CD4-positive, alpha-beta T cell treated with Interleukin-17A for 4 hours (primary cell): ENCODE measurements at places on chromosomes 4 and X.

DNA sequence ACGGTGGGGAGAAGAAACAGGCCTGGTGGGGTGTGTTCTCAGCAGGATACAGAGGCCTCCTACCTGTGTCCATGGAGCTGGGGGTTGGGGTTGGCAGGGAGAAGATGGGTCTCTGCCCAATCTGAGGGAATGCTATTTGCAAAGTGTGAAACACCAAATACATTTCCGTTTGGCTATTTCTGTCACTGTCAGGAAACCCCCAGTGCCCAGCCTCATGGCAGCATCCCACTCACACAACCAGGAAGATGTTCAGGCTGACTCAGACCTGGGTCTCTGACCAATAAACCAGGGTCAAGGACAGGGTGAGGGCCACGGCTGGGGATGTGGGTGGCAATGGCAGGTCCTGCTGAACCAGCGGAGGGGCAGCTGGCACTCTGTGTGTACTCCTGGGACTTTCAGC lies 41.3 kb downstream of the BCOR start:
- no peak for DNase-seq

DNA sequence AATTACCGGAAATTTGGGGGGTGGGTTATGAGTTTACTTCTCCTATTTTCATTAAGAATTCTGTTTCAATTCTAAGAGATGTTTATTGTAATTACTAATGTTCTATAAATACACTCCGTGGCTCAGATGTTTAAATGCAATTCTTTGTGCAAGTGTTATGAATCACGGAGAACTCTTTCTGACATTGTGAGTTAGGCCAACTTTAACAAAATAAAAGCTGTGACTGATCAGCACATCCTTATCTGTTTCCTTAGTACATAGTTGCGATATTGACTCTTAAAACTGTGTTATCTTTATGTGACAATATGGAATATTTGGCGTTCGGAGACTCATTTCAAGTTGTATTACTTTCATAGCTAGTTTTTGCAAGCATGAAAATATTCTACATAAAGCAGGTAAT lies 902 bp downstream of the KLHL4 start:
- DNase-seq, result no peak

DNA sequence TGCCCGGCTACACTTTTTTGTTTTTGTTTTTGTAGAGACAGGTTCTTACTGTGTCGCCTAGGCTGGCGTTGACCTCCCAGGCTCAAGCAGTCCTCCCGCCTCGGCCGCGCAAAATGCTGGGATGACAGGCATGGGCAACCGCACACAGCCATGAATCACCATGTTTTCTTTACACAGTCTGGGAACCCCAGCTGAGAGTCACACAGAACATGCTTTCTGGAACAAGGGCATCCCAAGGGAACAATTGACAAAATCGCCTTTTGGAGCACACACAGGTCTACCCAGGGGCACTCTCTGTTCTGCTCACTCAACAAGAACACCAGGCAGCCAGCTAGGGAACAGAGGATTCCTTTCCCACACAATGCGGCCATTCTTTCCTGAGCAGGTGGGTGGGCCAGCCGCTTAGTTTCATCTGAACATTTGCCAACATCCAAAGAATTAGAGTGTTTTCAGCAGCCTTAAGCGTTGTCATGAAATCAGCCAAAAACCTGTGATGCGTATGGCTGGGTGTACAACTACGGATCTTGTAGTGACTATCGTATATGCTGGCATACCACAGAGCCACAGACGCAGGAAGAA lies 15.7 kb downstream of the PRKX start:
- DNase-seq, result no peak

- DNase-seq, result no peak
Observed at GRCh38 chr4:25065431-25065858, 34.7 kb upstream of the LGI2 start.

DNA sequence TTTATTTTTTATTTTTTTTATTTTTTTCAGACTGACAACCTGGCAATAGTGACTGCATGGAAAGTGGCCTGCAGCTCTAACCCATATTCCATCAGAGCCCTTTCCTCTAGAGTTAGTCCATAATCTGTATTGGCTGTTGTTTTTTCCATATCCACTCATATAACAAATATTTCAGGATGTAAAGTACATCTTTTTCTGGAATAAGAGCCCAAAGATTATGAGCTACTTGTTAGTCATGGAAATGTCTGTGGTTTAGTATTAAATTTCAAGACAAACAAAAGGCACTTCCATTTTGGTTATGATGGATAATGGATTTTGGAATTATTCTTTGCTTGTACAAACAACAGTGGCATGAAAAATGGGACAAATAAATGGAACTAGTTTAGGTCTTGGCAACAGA lies 296.0 kb upstream of the HS3ST1 start:
- no peak for DNase-seq

DNA sequence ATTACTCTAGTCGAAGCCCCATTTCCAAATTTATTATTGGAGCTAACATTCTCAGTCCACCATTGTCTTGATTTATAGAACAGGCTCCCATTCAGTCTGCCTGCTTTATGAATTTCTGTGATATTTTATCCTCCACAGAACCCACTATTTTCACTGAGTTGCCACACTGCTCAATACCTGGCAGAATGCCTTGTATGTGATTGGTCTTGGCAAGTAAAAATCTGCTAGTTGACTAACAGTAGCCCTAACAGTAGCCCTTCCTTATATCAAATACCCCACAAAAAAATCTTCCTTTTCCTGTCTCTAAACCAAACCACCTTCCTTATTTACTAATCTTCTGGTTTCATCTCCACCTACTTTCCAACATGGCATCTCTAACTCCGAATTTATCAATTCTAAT lies 82.6 kb downstream of the CHM start:
- DNase-seq, result no peak
